ENCODE measurements at places on chromosomes 6 and 20. TPM values are rescaled to one million over a fixed set of nuclear protein-coding genes. Genes with fewer than 3 reads are reported as not detected.
A peak's percentile ranks its signal among the peaks of the same experiment; 100 is the strongest.

DNA sequence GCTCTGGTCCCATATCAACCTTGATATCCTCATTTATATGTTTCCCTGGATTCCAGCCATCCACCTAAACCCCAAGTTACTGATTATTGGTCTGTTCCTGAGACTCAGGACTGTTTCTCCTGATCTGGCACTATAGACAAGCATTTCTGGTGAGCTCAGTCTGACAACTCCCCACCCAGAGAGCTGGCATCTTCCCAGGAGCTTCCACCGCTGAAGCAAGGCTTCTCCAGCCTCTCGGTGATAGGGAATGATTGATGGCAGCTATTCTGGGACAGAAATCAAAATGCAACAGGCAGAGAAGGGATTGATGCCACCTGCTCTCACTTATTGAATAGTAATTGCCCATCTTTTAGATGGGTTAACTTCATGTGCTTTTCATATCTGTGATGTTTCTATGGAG, 169.7 kb upstream of the GGTLC1 start:
- no peak for DNase-seq

DNA sequence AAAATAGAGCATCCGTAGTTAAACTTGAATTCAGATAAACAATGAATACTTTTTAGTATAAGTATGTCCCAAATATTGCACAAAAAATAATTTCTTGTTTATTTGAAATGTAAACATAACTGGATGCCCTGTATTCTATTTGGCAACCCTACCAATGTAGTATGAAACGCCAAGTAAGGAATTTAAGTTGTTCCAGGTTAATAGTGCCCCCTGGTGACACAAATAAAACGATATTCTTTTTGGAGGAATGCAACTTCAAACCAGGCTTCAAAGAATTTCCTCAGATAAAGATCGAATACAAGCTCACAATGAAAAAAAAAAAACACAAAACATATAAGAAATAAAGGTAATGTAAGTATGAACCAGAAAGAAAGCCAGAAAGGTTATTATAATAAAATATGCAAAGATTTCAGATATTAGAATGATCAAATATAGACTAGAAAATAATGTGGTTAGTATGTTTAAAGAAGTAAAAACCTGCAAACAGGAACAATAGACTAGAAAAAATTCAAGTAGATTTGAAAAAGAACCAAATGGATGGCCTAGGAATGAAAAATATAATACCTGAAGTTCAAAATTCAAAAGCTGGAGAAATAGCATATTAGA, 18.4 kb upstream of the AKAP7 start:
- DNase-seq: no peak

Gene MDFI
- total RNA-seq: 3.0 TPM

Gene TMEM151B
- total RNA-seq: 0.39 TPM

DNA sequence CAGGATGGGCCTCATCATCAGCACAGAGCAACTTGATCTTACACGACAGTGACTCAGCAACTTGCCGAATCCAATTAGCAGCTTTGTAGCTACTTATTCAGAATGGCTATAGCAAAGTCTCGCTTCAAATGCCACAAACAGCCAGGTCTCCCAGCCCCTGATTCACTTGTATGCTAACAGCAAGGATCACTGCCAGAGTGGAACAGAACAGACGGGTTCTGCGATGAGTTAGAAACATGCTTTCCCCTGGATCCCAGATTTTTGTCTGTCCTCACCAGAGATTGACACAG, 254.4 kb downstream of the NRN1 start:
- DNase-seq: no peak

GRCh38 chr6:112043032-112044007, 10.6 kb upstream of the CCN6 start:
- DNase-seq: peak; percentile 97

Gene DTD1
- 19.5 TPM for total RNA-seq

- DNase-seq: no peak
Measured at GRCh38 chr6:14312587-14312986, 195.0 kb downstream of the CD83 start.

DNA sequence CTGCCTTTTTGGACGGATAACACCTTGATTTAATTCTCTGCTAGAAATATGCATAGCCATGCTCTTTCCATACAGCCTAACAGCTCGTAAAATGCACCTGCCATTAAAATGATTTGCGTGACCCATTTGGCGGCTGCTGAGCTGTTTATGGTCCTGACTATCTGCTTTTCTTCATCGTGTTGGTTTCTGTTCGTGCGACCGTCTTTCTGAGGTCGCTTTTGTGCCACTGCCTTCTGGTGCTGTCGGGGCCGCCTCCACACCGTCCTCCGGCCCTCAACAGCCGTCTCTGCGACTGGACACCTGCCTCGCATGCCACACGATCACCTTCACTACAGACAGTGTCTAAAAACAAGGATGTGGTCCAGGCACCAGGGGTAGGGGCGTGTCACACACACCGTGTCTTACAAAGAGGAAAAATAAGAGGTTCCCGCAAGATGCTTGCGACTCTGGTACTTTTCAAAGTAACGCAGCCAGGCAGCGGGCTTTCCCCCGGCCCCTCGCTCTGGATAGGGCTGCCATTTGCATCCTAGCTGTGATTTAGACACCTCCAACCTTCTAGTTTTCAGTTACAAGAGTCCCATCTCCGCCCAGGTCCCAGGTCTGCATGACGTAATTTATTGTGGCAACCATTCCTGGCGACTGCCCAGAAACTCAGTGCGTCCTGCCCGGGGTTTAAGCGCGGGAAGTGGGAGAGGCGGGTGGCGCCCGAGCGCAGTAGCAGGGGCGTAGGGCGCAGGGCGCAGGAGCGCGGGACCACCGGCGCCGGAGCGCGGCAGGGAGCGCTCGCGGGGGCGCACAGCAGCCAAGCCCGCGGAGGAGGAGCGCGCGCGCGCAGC, at the start of gene STMND1:
Gene STMND1, plus strand, starts transcription at position 629 of the 836 bp plus-strand sequence. CDS start 208 bp downstream, outside the sequence.
- DNase-seq: no peak

Gene PRKN
- 11.4 TPM for total RNA-seq

GRCh38 chr6:75693534-75693933, 55.5 kb upstream of the MYO6 start:
- DNase-seq: no peak

GRCh38 chr20:21342656-21343345, 39.7 kb downstream of the XRN2 start:
- DNase-seq: no peak

Gene CLDN20
- total RNA-seq: not detected

GRCh38 chr6:134111062-134111677, 58.7 kb upstream of the SLC2A12 start:
- DNase-seq: no peak

DNA sequence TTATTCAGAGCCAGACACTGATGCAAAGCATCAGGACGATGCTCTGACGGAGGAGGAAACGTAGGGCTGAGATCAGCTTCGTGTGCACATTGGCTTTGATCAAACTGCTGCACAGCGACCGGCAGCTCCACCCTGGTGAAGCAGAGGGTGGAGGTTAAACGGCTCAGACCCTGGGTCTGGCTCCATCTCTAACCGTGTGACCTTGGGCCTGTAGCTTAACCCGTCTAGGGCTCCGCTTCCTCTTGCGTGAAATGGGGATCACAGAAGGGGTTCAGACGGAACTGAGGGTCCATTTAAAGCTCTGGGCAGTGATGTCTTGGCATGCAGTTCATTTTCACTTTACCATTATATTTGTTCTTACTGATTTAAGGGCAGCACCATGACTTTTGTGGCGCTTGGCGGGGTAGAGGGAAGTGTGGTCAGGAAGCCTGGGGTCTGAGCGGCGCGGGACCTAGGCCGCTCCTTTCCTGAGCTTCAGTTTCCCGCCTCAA, 644 bp downstream of the RBL1 start:
- DNase-seq: no peak

Gene PPP1R16B
- total RNA-seq: 8.4 TPM

DNA sequence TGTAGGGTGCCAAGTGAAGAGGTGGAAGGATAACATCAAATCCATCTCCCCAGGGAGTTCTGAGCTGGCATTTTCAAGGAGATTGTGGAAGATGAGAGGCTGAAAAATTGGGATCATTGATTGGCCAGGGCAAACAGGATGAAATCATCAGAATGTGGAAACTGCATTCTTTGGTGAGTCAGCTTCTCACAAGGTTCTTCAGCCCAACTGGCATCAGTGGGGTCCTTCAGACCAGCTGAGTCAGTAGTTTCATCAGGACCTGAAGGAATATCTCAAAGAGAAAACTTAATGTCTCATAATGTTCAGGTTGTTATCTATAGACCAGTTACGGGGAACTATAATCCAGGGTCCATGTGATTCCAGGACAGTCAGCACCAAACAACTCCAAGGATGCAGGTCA, 195.8 kb downstream of the HAO1 start:
- DNase-seq: no peak

- DNase-seq: no peak
Measured at GRCh38 chr6:167404385-167405049, 79.6 kb downstream of the TTLL2 start.

Gene CUL9
- 21.5 TPM for total RNA-seq

Gene PGC
- total RNA-seq: 0.92 TPM

DNA sequence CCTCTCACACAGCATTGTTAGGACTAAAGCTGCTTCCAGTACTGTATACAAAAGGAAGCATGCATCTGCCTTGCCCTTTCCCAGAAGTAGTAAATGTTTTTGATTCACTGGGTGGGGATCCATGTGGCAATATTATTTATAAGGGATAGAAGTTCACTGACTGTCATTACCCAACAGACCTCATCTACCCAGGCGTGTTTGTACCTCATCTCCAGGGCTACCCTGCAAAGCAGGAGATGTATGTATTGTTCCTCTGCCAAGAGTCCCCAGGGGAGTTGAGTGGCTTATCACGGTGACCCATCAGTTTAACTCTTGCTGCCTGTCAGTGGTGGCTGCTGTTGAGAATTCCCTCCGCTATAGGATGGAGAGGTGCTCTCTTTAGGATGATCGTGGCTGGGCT, 42.5 kb downstream of the SLC24A3 start:
- DNase-seq: no peak

DNA sequence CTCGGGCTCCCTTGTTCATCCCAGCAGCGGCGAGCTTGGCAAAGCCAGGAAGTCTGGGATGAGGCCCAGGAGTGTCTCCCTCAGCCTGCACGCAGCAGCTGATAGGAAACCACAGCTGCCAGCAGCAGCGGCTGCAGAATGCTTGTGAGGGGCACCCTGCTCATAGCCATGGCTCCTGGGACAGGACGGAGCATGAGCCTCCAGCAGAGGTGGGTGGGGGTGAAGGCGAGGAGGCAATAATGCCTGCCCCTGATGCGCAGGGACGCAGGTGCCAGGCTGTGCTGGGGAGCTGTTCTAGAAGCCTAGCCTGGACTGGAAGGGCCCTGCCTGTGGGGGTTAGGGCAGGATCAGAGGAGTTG, 157.9 kb downstream of the CD83 start:
- no peak for DNase-seq

DNA sequence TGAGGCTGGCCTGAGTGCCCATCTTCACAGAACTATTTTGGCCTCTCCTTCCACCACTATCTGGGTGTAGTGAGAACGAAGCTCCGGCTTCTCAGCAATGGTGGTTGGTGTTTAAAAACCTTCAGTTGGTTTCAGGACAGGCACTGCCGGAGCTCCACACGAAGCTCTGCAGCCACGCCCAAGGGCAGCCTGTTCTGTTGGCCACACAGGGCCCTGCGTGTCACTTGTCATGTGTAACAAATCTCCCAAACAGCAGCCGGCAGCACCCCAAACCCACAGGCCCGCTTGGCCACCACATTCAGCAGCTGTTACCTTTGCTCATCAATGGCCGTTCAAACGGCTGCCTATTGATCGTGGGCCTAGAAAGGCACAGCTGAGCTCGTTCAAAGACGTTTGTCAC, 97.5 kb downstream of the ERMARD start:
- DNase-seq: no peak

Gene CCN2
- total RNA-seq: 500 TPM

DNA sequence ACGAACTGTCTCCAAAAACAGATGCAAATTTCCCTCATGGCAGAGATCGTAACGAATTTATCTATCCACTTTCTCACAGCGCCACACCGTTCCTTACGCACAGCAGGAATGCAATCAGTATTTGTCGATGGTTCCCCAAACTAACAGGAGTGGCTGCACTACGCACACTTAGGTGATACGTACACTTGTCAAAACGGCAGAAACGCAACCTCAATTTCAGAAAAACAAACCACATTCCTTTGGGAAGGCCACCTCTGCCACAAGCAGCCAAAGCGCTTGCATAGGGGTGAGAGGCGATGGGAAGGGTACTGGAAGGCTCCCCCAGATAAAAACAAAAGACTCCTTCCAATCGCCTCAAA, 638 bp downstream of the MDN1 start:
- DNase-seq: no peak

DNA sequence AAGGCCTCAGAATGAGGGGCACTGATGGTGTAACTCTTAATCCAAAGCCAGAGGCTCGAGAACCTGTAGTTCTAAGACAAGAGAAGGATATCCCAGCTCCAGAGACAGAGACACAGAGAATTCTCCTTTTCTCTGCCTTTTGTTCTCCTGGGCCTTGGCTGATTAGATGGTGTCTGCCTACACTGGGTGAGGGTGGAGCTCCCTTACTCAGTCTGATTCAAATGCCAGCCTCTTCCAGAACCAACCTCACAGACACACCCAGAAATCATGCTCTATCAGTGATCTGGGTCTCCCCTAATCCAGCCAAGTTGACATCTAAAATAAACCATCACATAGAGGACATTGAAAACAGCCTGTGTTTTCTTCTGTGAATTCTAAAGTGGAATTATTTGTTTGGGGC, 68.0 kb upstream of the SMIM28 start:
- peak; percentile 82 for DNase-seq

Gene EYA2
- total RNA-seq: 5.9 TPM

DNA sequence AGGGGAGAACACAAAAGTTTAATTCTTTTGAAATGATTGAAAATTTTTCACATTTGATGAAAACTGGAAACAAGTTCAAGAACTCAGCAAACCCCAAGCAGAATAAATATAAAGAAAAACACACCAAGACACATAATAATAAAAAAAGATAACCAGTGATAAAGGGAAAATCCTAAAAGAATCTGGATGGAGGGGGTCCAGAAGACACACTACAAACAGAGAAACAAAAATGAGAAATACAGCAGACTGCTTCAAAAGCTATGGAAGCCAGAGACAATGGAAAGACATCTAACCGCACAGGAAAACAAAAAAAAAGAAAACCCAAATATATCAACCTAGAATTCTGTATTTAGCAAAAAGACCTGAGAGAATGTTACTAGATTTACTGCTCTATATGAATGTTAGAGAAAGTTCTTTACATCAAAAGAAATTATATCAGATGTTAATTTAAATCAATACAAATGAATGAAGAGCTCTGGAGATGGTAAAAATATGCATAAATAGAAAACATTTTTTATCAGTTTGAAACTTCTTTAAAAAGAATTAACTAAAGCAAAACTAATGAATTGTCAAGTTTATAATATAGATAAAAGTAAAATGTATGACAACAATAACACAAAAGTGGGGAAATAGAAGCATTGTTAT, 310.7 kb upstream of the PREP start:
- no peak for DNase-seq

DNA sequence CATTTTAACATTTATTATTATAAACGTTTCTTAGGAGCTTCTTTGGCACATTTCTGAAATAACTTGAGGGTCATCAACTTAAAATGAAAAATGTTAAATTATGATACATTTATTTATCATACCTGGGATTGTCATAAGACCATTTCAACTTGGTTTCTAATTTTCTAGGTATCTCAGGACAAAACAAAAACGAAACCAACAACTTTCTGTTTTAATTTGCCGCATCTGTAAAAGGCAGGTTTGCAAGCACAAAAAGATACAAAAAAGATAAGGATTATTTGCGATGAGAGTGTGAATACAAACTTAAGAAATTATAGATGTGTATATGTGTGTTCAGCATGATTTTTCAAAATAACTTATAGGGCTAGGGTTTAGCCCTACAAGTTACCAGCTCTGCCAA, 395.0 kb upstream of the RUNX2 start:
- DNase-seq: no peak
